ENCODE measurements at places on chromosomes 4 and X. TPM values are rescaled to one million over a fixed set of nuclear protein-coding genes. Genes with fewer than 3 reads are reported as not detected.

The SYP gene
- 1.1 TPM for total RNA-seq

The H2BW2 gene
- total RNA-seq = not detected

The NDST4 gene
- total RNA-seq = not detected

The TDO2 gene
- not detected for total RNA-seq

The ASB12 gene
- 2.4 TPM for total RNA-seq

The SSX2B gene
- not detected for total RNA-seq

The CLDN34 gene
- not detected for total RNA-seq

The USP26 gene
- total RNA-seq = not detected

The PDLIM3 gene
- 112 TPM for total RNA-seq

The TMPRSS11A gene
- not detected for total RNA-seq

The ZNF157 gene
- total RNA-seq = not detected

The MTNR1A gene
- not detected for total RNA-seq

The FABP2 gene
- not detected for total RNA-seq

The F9 gene
- not detected for total RNA-seq

The CENPI gene
- 0.54 TPM for total RNA-seq

The CPLX1 gene
- 3.2 TPM for total RNA-seq

The CITED1 gene
- total RNA-seq = 0.53 TPM

The GSX2 gene
- not detected for total RNA-seq

The KLHL4 gene
- total RNA-seq = 0.56 TPM

The SPRY1 gene
- total RNA-seq = 28.5 TPM

The FGF13 gene
- total RNA-seq = 2.2 TPM

The CXorf49 gene
- not detected for total RNA-seq

The TMEM35A gene
- not detected for total RNA-seq

The SGMS2 gene
- 25.5 TPM for total RNA-seq

The SULT1B1 gene
- total RNA-seq = 0.30 TPM

The CYBB gene
- total RNA-seq = 14.0 TPM

All from heart right ventricle (tissue), 16 donors.